ENCODE measurements at places on chromosomes 6 and 20.

GRCh38 chr6:119720160-119720559 lies 370.6 kb upstream of the MAN1A1 start:
- peak; percentile 54 for DNase-seq

DNA sequence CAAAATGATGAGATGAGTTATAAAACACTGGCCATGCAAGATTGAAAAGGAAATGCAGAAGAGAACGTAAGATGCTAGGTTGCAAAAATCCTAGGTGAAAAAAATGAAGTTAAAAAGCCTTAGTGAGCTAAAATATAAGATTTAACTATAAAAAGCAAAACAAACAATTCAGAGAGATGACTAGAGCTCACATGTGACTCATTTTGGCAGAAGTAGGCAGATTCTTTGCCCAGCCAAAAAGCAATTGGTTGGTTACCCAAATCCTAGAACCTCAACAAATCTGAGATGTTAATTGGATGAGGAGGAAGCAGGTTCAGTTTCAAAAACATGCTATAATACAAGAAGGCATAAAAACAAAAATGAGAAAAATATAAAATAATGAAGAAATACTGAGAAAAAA lies 249.1 kb downstream of the OGFRL1 start:
- no peak for DNase-seq

DNA sequence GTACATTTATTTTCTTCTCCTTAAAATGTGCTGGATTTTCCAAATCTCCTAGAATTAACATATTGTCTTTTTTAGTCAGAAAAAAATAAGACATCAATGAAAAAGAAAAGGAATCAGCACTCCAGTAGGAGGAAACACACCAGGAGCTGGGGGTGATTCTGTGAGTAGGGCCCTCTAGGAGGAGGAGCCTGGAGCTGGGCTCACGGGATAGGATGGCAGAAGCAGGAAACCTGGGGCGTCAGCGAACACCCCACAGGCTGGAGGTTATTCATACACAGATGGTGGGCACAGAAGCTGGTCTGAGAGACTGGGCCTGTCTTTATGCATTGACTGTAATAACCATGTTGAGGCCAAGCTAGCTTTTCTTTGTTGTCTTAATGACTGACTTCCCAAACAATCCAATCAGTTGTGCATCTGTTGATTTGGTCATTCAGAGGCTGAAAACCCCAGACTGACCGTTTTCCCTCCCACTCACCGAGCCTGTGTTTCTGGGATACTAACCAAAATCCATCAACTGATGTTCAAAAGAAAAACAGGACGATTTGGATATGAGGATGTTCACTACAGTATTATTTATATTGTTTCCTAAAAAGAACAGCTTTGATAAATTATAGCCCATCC lies 53.1 kb downstream of the CPNE5 start:
- DNase-seq: no peak

- DNase-seq: peak; percentile 62
Measured at GRCh38 chr20:29873946-29874345, 1383.5 kb upstream of the DEFB115 start.

DNA sequence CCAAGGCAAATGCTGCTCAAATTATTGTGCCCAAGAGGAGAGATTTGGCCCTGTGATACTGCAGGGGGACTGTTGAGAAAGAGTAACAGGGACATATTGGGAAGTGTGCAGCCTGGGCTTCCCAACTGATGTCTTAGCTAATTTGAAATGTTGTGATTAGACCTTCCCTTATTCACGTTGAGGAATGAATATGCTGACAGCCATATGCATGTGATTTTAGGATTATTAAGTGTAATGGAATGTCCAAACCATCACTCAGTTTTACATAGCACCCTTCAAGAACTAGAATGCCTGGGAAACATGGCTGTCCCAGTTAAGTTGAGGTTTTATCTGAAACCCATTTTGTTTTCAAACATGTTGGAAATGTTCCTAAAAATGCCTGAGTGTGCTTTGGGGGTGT lies 81.4 kb downstream of the CARMIL1 start:
- no peak for DNase-seq

DNA sequence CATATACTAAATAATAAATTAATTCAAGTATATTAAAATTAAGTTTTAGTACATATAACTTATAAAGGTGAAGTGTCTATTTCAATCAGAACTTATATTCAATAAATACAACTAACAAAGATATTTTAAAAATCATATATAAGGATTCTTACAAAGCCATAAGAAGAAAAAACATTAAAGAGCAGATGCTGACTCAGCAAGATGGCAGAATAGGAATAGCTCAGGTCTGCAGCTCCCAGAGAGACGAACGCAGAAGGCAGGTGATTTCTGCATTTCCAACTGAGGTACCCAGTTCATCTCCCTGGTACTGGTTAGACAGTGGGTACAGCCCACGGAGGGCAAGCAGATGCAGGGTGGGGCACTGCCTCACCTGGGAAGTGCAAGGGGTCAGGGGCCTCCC lies 811.1 kb downstream of the EYS start:
- no peak for DNase-seq

- no peak for DNase-seq
Measured at GRCh38 chr20:40274912-40275533, 414.0 kb downstream of the MAFB start.

DNA sequence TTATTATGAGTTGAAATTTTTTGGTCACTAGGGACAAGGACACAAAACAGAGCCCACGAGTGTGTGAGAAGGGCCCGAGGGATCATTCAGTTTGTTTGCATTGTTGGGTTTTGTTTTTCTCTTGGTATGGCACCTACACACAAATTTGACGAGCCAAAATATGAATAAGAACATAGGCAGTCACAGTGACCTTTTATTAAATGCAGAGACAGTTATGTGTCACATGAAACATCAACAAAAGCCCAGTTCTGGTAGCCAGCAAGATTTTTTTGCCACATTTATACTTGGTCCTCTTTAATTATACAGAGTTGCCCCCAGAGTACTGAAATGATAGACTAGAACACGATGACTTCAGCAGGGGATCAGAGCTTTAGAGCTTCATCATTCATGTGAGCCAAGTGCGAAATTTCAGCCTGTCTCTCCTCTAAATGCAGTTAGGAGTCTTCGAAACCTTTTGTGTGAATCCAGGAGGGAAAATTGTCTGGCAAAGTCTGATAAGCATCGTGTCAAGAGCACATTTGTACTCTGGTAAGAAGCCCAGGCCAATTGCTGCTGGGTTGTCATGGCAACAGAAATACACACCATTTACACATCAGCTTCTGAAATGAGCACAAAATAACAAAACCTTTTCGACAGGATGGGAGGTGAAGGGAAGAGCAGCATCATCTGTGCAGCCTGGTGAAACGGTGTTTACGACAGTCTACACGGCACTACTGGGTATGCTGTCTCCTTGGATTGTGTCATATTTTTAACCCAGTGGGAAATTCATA lies 79.2 kb upstream of the RIPOR2 start:
- no peak for DNase-seq

GRCh38 chr6:15205321-15205720 lies 40.5 kb upstream of the JARID2 start:
- no peak for DNase-seq

DNA sequence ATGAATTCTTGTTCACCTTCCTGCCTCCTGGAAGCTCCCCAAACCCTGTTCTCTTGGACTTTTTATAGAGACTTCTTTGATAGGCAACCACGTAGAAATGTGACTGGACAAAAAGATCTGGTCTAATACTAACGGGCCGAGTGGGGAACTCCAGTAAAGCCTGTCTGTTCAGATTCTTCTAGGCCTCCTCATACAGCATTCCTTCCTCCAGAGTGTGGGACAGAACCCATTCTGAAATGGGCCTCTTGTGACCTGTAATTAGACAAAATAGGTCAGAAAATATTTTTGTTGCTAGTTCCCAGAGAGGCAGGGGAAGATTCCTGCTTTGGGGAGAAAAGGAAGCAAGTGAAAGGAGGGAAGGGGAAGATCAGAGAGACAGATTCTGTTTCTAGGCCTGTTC lies 374.3 kb downstream of the CDH26 start:
- no peak for DNase-seq

DNA sequence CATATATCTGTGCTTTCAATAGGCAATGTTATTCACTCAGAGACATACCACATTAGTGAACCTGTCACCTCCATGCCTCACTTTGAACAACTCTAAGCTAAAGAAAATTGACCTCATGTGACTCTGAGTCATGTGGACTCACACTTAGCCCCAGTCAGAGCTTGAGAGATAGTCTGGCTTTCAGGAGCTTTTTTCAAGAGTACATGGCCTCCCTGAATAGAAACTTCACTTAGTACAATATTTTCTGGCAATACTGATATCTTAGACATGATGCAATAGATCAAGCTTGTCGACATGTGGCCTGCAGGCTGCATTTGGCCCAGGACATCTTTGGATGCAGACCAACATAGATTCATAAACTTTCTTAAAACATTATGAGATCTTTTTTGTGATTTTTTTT lies 8.5 kb downstream of the SPTLC3 start:
- DNase-seq: no peak

- no peak for DNase-seq
Measured at GRCh38 chr6:106253731-106254130, 71.8 kb downstream of the ATG5 start.

GRCh38 chr20:8470156-8470555 lies 338.1 kb downstream of the PLCB1 start:
- DNase-seq: no peak

- no peak for DNase-seq
Measured at GRCh38 chr20:16158976-16159286, 414.3 kb downstream of the KIF16B start.

DNA sequence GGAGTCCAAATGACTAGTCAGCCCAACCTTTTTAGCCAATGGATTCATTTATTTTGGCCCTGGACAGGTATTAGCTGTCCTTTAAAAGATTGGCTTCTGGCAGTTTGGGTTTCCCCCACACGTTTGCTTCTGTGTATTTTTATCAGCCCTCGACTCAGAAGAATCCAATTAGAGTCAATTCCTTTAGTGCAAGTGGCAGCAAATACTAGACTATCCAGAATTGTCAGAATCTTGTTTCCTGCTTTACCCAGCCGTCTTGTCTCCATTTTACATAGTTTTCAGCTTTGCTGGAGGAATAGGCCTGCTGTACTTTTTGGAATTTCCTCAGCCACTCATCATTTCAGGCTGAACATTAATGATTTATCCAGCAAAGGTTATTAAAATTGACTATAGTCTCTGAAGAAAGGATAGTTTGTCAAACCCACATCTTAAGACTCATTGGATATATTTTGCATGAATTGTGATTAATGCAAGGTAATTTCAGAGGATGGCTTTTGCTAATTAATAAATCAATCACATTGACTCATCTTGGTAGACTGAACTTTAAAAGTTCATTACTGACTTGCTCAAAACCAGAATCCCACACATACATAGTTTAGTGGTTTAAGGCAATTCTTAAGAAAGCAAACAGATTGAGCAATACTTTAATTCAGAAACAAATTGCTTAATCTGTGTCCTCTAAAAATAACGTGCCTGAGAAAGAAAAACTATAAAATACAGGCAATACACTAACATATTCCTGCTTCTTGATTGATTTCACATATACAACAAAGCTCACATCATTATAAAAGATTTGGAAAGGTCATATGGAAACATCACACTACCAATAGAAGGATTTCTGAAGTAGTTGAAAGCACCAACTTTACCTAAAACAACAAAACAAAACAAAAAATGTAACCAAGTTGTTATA lies 62.9 kb upstream of the ZNF217 start:
- DNase-seq: no peak

DNA sequence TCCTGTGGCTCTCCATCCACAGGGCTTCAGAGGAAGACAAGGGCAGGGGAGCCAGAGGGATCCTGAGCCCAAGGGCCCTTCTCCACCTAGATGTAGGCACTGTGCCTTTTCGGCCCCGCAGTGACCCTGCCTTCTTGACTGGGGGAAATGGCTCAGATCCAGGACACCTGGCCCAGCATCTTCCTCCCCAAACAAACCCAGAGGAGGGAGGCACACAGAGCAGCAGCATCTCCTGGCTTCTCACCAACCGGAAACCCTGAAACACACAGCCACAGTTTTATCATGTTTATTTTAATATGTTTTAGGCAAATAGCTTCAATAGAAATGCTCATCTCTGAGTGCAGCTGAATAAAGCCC lies 84.5 kb upstream of the LRFN2 start:
- DNase-seq: no peak
